Stimulated activated CD4-positive, alpha-beta T cell treated with anti-CD3 and anti-CD28 coated beads, Interleukin-4, amount 100 ng/mL, for 24 hours (primary cell): ENCODE measurements at places on chromosomes 6 and 20.

DNA sequence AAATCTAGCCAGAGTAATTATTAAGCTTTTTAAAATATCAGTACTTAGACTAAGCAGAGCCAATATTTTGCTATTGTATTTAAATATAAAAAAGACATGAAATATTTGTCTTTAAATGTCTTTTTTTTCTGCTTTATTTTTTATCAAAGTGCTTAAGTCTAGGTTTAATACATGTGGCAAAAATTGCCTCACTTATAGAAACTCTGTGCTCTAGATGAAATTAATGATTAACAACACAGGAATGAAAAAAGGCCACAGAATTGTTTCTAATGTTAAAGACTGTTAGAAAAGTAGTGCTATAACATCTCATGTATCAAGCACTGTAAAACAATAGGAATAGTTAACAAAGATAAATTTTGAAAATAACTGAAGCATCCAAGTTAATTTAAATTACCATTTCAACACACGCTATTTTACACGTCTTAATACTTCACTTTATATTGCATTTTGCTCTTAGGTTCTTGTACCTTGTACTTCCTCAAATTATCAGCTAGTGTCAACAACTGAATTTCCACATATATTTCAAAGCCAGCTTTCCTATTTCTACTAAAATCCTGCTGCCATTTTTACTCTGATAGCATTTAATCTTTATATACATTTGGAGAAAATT is 1515.1 kb downstream of the HACE1 start:
- DNase-seq: no peak

DNA sequence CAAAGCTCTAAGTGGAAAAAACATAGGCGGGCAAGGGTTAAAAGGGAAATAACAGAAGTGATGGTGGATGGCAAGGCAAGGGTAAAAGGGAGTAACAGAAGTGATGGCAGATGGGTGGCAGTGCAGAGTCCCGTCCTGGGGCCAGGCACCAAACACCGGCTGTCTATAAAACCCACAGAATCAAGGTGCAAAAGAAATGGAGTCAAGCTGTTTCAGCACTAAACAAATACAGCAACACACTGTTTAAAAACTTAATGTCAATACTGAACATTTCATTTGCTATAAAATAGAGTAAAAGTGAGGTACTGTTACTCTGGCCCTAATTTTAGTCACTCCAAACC is 87.6 kb downstream of the MAN1A1 start:
- no peak for DNase-seq

DNA sequence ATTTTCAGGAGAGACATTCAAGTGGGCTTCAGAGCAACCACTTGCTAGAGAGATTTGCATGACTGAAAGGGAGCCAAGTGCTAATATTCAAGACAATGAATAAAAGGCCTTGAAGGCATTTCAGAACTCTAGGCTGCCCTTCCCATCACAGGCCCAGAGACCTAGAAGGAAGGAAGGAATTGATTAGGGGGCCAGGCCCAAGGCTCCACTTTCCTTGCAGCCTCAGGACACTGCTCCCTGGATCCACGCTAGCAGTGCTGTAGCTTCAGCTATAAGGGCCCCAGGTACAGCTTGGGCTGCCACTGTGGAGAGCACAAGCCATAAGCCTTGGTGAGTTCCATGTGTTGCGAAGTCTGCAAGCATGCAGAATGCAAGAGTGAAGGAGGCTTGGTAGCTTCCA is 731.9 kb upstream of the FLRT3 start:
- no peak for DNase-seq

- DNase-seq: no peak
Measured at GRCh38 chr6:45548657-45549515, 171.2 kb upstream of the SUPT3H start.

GRCh38 chr6:39516471-39516870 is 194.0 kb upstream of the KCNK16 start:
- DNase-seq: no peak

DNA sequence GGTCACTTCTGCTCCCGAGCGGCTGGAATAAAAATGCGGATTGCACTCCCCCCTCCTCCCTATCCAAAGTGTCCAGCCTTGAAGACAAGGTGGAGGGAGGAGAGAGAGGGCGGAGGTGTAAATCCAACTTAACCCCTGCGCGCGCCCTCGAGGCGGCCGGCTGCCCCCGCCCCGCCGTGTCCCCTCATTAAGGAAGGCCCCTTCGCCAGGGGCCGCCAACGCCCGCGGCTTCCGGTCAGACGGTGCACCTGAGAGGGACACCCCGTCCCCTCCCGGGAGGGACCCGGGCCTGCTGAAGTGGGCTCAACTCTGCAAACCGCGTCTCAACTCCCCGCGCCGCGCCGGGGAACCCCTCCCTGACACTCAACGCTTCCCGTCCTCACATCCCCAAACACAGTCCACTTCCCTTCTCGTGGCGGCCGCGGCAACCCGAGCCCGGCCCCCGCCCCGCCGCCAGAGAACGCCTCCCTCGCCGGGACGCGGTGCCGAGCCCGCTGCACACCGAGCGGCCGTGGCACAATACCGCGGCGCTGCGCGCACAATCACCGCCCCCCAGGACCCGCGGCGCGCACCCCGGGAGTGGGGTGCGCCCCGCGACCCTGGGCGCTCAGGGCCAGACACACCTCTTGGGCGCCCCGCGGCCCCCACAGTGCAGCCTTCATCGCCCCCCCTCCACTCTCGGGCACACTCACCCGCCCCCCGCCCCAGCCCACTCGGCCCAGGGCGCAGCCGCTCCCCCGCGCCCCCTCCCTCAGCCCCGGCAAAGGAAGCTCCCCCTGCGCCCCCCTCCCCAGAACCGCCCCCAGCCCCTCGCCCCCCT is 102.5 kb downstream of the NOL4L start:
- DNase-seq: peak; percentile 27

DNA sequence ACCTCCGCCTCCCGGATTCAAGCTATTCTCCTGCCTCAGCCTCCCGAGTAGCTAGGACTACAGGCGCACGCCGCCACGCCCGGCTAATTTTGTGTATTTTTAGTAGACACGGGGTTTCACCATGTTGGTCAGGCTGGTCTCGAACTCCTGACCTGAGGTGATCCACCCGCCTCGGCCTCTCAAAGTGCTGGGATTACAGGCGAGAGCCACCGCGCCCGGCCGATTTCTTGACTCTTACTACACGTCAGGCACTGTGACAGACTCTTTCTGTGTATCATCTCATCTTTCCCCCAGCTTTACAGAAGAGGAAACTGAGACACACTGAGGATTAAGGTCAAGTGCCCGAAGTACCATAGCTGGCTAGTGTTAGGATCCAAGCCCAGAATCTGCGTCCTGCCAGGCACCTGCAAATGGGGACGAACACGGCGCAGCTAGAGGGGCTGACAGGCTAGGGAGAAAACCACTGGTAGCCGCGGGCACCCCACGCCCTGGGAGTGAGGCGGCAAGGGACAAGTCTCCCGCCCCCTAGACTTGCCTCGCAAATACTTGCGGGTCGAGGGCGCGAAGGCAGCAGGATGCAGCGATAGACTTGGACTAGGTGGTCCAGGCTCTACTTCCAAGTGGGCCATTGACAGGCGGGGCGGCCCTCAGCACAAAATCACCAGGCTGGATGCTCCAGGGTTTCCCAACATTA is 1.1 kb upstream of the TAF8 start:
- DNase-seq: peak; percentile 22

DNA sequence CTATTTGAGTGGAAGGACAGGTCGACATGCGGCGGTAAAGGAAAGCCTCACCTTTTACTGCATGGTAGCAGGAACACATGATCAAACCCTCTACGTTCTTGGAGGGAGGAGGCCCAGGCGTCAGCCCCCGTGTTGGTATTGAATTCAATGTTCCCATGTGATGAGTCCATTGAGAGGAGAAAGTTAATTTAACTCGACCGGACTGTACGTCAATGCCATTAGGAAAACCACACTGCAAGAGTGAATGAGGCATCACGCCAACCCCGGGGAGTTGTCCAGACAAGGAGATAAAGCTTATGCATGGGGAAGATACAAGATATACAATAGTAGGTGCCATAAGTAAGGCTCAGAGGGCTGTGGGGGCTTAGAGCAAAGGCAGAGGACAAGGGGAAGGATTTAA is 213.9 kb upstream of the ECI2 start:
- DNase-seq: no peak

DNA sequence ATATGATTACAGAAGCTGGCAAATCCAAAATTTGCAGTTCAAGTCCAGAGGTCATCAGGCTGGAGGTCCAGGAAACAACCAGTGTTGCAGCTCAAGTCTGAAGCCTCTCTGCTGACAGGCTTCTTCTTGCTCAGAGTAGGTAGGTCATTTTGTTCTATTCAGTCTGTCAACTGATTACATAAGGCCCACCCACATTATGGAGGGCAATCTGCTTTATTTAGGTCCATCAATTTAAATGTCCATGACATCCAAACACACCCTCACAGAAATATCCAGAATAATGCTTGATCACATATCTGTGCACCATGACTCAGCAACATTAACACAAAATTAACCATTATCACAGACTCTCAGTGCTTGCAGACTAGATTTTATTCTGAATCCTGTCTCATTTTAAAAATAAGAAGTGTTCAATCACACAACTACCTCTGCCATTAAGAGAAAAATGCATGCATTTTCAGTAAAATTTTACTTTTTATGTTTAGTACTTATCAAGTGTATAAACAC is 759.2 kb upstream of the ADGRB3 start:
- DNase-seq: no peak

GRCh38 chr6:24385536-24386269 is 17.0 kb upstream of the MRS2 start:
- no peak for DNase-seq

DNA sequence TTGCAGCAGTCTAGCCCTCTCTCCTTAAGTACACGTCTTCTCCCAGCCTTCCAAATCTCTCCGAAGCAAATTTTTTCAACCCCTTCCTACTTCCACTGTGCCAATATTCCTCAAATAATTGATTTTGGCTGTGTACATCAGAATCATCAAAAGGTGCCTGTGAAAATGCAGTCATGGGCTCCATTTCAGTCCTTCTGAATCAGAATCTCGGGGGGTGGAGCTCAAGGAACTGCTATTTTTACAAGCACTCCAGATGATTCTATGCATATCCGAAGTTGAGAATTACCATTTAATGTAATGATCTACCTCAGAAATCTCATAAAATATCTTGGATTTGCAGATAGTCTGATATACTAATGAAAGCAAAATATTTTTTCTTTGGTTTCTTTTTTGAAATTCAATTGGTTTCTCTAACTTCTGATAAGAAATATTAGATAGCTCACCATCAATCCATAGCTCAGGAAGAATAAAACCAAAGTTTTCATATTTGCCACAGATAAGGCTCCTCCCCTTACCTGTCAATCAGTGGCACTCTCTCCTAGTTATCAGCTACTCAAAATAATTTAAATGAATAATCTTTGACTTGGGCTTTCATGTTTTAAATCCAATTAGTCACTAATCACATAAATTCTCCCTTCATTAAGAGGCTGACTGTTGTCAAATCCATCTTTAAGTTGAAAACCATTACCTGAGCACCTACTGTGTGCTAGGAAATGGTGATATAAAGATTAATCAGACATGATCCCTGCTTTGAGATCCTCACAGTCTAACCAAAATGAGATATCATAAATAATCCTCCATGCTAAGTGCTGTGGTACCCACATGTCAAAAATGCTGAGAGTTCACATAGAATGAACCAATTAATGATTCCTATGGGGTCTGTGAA is 36.4 kb upstream of the STXBP5 start:
- DNase-seq: no peak
